Forelimb muscle (tissue), 1 donor: ENCODE measurements at places on chromosomes 7 and 10.
A peak's percentile ranks its signal among the peaks of the same experiment; 100 is the strongest.

GRCh38 chr10:129626796-129627435 is 159.9 kb downstream of the MGMT start:
- no peak for DNase-seq

- no peak for DNase-seq
These were observed 124.7 kb upstream of the CTBP2 start for GRCh38 chr10:125284875-125285597.

DNA sequence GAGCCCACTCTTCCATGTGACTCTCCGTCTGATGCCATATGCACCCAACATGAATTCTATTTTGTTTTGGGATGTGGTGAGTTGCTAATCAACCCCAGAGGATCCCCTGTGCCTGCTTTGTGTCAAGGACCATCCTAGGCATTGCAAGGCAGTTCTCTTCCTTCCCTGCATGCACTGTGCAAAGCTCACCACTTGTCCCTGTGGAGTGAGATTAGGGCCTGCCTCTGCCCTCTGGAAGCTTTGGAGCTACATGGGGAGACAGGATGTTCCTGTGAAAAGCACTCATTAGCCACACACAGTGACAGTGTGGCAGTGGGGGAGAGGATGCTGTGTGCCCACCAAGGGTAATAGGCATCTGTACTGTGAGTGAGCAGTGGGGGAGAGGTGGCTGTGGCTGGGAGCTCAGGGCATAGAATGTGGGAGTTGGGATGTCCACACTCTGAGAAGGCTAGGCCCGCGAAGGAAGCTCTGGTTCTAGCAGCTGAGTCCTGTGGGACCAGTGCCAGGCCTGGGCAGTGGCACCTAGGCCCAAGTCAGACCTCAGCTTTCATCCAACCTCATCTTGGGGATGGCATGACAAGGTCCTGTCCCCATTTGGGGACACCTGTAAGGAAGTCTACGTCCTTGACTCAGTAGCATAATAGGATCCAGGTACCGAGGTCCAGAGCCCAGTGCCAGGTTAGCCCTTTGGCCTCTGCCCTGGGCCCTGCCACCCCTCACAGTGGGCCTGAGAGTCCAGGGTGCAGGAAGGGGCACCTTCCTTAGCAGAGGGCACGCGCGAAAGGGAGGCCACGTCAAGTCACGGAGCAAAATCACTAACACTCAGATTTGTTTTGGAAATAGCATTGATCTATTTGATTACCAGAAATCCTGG is 6.6 kb downstream of the ADRA2A start:
- DNase-seq, result no peak

DNA sequence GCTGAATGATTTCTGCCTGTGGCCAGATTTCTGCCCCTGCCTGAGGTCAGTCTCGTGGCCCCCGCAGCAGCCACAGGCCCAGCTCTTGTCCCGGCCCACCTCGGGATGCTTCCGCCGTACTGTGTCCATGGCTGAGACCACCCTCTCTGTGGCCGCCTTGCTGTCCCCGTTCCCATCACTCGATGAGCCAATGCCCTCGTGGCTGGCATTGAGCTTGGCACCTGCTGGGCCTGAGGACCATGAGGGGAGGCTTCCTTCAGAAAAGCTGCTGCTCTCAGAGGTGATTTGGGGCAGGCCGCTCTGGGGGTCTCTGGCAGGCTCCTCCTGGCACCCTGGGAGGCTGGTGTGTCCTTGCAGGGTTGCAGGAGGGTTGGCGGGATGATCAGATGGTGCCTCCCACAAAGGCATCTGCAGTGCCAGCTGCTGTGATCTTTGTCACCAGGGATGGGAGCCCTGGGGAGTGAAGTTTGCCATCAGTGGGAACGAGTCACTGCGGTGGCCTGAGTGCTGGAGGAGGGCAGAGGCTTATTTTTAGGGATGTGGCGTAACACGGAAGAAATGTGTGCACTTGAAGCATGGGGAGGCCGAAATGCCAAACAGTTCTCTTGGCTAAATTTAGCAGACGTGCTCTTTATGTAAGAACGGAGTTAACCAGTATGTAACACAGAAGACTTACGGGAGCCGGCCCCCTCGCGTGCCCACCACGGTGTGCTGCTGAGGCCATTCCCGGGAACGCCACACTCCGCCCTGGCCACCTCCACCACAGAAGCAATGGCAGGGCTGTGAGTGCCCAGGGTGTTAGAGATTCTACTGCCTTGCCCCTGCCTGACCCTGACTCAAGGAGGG is 47.7 kb downstream of the VIPR2 start:
- DNase-seq, result no peak

DNA sequence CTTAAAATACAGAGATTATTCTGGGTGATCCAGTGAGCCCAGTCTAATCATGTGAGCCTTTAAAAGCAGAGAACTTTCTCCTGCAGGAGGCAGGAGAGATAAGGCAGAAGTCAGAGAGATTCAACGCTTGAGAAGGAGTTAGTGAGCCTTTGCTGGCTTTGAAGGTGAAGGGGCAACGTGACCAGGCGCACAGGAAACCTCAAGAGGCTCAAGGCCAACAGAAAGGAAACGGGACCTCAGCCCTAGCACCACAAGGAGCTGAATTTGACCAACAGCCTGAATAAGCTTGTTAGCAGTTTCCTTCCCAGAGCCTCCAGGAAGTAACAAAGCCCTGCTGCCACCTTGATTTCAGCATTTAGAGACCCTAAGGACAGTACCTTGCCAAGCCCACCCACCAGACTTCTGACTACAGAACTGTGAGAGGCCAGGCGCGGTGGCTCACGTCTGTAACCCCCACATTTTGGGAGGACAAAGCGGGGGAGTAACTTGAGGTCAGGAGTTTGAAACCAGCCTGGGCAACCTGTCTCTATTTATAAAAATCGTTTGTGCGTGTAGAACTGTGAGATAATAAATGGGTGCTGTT is 87.3 kb upstream of the KAT6B start:
- peak; percentile 2 for DNase-seq

- no peak for DNase-seq
These were observed 17.5 kb downstream of the ZNF862 start for GRCh38 chr7:149855361-149856305.

DNA sequence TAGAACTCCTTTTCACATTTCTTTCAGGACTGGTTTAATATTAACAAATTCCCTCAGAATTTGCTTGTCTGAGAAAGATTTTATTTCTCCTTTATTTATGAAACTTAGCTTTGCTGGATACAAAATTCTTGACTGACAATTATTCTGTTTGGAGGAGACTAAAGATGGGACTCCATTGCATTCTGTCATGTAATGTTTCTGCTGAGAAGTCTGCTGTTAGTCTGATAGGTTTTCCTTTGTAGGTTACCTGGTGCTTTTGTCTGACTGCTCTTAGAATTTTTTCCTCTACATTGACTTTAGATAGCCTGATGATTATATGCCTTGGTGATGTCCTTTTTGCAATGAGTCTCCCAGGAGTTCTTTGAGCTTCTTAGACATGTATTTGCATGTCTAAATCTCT is 23.4 kb downstream of the CLRN3 start:
- DNase-seq, result no peak

DNA sequence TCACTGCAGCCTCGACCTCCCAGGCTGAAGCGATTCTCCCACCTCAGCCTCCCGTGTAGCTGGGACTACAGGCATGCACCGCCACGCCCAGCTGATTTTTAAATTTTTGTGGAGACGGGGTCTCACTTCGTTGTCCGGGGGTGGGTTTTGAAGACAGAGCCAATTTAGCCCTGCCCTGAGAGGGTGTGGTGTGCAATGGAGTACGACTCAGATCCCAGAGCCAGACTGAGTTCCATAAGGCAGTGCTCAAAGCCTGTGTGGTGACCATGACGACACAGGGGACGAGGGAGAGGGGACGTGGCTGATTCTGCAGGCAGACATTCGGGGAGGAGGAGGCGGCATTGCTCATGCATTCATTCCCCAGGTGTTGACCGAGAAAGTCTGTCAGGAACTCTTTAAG is 72.1 kb downstream of the ZMIZ1 start:
- DNase-seq, result no peak

DNA sequence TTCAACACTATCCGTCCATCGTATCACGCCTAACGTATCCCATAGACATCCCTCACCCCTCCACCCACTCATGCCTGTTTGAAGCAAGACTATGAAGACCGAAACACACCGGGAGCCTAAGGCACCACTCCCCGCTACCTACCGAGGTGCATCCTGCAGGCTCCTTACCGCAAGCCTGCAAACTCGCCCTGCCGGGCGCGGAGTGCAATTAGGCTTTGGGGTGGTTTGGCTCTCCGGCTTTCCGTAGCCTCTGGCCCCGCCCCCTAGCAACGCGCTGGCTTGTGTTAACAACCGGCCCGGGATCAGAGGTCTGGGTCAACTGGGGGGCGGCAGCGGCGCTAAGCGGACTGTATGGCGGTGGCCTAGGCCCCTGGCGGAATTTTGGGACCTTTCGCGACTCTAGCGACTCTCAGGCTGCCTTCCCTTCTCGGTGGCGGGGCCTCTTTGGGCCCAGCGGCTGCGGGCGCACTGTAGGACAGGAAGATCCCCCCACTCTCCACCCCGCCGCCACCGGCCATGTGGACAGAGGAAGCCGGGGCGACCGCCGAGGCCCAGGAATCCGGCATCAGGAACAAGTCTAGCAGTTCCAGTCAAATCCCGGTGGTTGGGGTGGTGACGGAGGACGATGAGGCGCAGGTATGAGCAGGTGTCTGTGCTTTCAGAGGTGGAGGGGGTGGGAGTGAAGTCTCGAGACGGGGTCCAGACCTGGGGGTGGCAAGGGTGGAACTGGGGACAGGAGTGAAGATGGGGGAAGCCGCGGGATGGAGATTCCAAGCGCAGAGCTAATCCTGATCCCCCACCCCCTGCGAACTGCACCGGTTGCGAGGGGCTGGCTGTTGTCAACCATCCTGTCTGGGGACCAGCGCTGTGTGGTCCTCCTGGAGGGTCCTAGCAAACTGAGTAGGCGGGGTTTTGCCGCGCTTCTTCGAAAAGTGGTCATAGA is at the start of gene CFAP69:
Gene CFAP69 (plus strand): TSS at position 266 of the 943 bp plus-strand sequence. CDS start 251 bp downstream, at position 517.
- DNase-seq, result peak; percentile 60

- no peak for DNase-seq
These were observed 94.9 kb downstream of the AKR1D1 start for GRCh38 chr7:138170959-138171703.

GRCh38 chr7:44757311-44757710 is 8.7 kb downstream of the ZMIZ2 start:
- no peak for DNase-seq

- DNase-seq, result no peak
These were observed 14.9 kb downstream of the SMURF1 start for GRCh38 chr7:99129001-99129400.

DNA sequence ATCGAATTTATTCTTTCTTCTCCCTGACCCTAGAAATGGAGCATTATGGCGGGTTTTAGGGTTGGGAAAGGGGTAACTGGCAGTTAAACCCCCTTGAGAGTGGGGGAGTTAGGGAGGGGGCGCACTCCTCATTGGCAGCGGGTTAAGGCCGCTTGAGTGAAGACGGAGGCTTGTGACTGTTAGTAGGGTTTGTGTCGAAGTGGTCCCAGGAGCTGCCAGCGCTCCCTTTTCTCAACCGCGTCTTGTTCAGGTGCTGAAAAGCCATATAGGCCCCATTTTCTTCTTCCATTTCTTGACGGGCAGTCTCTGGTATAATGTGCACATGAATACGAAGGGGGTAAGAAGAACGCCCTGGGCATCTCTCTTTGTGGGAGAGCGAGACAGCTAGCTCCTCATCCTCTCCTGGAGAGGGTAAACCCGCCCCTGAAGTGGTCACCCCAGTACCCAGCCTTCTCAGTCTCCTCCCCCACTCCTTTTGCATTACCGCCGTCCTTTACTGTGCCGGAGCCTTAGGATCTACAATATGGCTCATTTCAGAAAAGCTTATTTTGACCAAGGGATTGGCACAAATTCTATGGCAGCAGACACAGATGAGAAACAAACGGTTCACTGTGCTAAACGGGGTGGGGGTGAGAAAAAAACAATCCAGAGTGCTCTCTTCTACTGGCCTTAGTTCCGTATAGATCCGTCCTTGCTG is 836 bp downstream of the KMT2E start:
- no peak for DNase-seq

DNA sequence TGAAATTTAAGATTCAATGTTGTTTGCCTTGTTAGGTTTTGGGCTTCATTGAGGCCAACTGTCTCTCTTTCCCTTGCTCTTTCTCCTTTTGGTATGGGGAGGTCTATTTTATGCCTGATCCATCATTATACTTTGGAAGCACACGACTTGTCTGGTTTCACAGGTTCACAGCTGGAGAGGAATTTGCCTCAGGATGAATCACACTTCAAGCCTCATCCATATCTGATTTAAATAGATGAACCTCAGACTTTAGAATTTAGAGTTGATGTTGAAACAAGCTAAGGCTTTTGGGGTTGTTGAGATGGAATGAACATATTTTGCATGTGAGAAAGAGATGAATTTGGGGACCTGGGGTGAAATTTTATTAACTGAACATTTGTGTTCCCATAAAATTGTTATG is 150.5 kb upstream of the IGFBP3 start:
- DNase-seq, result no peak

GRCh38 chr10:74507951-74508350 is 318.4 kb upstream of the KAT6B start:
- no peak for DNase-seq

DNA sequence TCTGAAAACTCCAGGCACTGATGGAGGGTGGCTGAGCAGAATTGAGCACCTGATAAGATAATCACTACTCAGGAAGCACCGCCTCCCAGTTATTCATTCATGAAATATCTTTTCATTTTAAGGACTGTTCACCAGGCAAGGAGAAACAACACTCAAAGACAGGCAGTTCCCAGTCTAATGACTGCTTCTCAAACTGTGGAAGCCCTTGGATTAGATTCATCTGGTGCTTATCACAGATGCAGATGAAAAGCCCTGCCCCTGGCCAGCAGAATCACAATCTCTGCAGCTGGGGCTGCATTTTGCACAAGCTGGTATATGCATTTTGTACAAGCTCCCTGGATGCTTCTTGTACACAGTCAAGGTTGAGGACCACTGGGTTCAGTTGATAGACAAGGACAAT is 109.7 kb downstream of the ELMO1 start:
- no peak for DNase-seq

DNA sequence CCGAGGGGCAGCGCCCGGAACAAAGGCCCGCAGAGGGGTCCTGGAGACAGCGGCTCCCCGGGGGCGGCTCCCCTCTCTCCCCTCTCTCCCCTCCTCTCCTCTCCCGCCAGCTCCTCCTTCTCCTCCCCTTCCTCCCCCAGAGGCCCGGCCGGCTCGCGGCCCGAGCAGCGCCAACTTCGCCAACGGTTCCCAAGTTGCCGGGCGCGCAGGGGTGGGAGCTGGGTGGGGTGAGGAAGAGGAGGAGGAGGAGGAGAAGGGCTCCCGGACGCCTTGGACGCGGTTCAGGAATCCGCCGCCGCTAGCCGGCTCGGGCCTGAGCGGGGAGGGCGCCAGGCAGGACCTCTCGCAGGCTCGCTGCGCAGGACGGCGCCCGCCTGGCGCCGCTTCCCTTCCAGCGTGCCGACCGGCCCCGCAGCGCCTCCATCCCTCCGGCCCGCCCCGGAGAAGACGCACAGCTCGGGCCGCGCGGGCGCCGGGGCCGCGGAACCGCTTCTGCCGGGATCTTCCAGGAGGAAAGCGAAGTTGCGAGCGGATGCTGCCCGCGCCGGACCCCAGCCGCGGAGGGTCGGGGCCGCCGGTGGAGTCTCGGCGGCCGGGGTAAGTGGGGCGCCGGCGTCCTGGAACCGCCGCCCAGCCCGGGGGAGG is at the start of gene CHST3:
Gene CHST3 (plus strand): TSS at position 298 of the 645 bp plus-strand sequence. CDS start 41,448 bp downstream, outside the sequence.
- DNase-seq, result no peak
